ENCODE measurements at places on chromosomes 11 and 22.

- no peaks in the 10 kb centered on the region for H3K36me3 ChIP-seq
- H3K4me3 ChIP-seq: no peak overlapping the region
- no peaks in the 10 kb centered on the region for H3K4me1 ChIP-seq
- peaks cover 16% of the 10 kb centered on the region for H3K27me3 ChIP-seq
- DNase-seq: no peak
Observed at GRCh38 chr22:19710769-19711106, 3.6 kb upstream of the SEPTIN5 start.

DNA sequence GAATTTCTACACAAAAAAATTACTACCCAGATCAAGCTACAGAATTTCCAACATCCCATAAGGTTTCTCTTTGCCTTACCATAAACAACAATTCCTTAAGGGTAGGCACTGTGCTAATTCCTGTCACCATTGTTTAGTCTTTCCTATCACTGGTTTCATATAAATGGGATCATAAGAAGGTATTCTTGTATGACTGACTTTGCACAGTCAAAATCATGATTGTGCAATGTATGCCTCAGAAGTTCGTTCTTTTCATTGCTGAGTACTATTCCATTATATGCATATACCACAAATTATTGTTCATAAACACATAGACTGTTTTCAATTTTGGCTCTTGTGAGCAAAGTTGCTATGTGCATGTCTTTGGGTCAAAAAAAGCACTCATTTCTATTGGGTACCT lies 611.6 kb upstream of the CADM1 start:
- H3K36me3 ChIP-seq: no peaks in the 10 kb centered on the region
- H3K4me1 ChIP-seq: no peaks in the 10 kb centered on the region
- H3K27ac ChIP-seq: no peak overlapping the region

GRCh38 chr22:26970809-26971394 lies 313.5 kb downstream of the MIAT start:
- no peaks in the 10 kb centered on the region for H3K4me1 ChIP-seq
- no peaks in the 10 kb centered on the region for H3K27me3 ChIP-seq
- no peak for DNase-seq

DNA sequence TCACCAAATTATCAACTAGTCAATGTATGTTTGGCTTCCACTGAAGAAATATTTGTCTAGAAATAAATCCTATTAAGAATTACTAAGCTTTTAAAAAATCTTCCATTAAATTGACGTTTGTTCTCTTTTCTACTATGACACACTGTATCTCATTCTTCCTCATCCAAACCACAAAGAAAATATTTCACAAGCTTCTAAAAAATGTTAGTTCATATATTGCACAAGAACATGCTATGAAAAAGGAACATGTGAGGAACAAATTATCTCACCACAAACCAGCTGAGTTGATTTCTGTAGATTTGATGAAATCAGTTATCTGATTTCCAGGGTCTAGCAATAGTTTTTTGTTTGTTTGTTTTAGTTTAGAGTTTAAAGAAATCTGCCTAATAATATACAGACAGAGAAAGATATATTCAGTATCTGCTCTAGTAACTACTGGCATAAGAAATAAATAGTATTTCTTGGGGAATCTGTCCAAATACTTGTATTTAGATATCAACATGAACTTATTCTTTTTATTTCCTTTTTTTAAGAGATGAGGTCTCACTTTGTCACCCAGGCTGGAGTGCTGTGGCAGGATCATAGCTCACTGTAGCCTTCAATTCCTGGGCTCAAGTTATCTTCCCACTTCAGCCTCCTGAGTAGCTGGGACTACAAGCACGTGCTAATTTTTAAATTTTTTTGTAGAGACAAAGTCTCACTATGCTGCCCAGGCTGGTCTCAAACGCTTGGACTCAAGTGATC lies 161.7 kb downstream of the ATG16L2 start:
- peak; percentile 91 for DNase-seq
- peaks cover 11% of the 10 kb centered on the region for H3K4me1 ChIP-seq
- no peak overlapping the region for H3K4me3 ChIP-seq
- H3K27me3 ChIP-seq: no peaks in the 10 kb centered on the region
- H3K36me3 ChIP-seq: no peaks in the 10 kb centered on the region

GRCh38 chr11:6531267-6531752 lies 34.2 kb downstream of the DNHD1 start:
- H3K27me3 ChIP-seq: no peaks in the 10 kb centered on the region
- peak; percentile 16 for DNase-seq

- H3K4me1 ChIP-seq: no peaks in the 10 kb centered on the region
- H3K4me3 ChIP-seq: no peak overlapping the region
- DNase-seq: no peak
- no peaks in the 10 kb centered on the region for H3K36me3 ChIP-seq
Observed at GRCh38 chr11:30991802-30992512, 377.6 kb downstream of the DCDC1 start.

GRCh38 chr11:94147433-94147845 lies 18.8 kb downstream of the PANX1 start:
- no peak overlapping the region for H3K27ac ChIP-seq
- H3K36me3 ChIP-seq: no peaks in the 10 kb centered on the region
- no peaks in the 10 kb centered on the region for H3K27me3 ChIP-seq
- no peak overlapping the region for H3K4me3 ChIP-seq
- DNase-seq: no peak
- peaks cover 14% of the 10 kb centered on the region for H3K4me1 ChIP-seq

GRCh38 chr11:10441652-10442503 lies 13.2 kb upstream of the AMPD3 start:
- no peaks in the 10 kb centered on the region for H3K36me3 ChIP-seq
- no peaks in the 10 kb centered on the region for H3K27me3 ChIP-seq
- peak; percentile 45 for DNase-seq
- no peak overlapping the region for H3K4me3 ChIP-seq

DNA sequence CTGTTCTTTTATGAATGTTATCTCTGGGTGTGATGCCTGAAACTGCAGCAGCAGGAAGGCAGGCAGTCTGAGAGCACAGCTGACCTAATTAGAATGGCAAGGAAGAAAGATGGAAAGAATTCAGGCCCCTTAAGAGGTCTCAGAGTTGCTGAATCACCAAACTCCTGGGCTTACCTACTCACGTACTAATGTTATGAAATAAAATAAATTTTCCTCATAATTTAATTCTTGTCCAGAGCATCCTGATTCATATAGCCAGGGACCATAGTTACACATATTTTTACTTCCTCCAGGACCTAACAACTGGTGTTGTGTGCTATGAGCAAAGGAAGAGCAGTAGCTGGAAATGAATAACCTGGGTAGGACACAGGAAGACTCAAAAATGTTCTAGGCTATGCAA lies 41.9 kb downstream of the SNX19 start:
- DNase-seq: peak; percentile 58
- no peaks in the 10 kb centered on the region for H3K27me3 ChIP-seq
- H3K4me1 ChIP-seq: peaks cover 11% of the 10 kb centered on the region
- H3K4me3 ChIP-seq: no peak overlapping the region
- peak overlapping the region; percentile 50 for H3K27ac ChIP-seq

DNA sequence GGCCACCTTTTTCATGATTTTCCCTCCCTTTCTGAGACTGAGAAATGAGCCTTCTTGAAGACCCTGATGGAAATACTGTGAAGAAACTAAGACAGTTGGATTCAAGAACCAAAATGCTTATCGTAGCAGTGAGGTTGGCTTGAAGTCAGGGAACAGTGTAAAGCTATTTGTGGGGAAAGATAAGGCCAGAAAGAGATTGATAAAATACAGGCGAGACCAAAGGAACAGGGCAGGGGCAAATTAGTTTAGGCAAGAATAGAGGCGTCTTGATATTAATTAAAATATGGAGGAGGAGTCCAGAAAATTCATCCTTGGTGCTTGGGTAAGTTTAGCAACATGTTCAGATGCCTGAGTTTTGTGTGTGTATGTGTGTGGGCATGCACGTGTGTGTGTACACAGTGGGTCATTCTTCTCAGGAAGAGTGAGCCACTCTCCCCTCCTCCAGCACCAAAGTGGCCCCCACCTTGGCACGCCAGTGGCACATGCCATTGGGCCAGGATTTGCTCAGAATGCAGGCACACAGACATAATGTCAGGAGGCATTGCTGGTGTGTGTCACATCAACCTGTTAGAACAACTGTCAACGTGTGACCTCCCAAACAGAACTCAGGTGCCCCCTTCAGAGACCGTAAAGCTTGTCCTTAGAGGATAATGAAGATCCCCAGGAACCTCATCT lies 3.9 kb upstream of the EHF start:
- no peaks in the 10 kb centered on the region for H3K36me3 ChIP-seq
- DNase-seq: no peak

DNA sequence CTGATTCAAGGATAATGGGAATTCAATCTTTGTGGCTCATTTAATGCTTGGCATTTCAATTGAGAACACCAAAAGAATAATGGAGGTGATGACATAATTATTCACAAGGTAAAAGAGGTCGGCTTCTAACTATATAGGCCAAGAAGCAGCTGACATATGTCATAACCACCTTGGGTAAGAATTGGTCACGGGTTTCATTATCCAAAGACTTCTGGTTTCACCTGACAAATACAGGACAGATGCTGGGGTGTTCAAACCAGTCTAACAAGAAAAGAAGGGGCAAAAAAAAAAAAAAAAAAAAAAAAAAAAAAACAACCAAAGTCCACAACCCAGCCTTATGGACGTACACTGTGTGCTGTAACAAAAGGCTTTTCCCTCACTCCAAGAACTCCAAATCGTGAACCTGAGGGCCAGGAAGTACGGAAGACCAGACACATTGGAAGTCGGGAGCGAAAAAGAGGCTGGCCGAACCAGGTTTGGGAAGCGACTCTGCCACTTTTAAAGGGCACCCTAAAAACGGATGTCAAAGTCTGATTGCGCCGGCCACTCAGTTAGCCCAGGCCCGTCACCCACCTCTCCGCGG lies 385 bp downstream of the HARBI1 start:
- no peaks in the 10 kb centered on the region for H3K27me3 ChIP-seq
- H3K27ac ChIP-seq: peak overlapping the region; percentile 99
- H3K4me1 ChIP-seq: peaks cover 2% of the 10 kb centered on the region
- peak overlapping the region; percentile 100 for H3K4me3 ChIP-seq
- peaks cover 2% of the 10 kb centered on the region for H3K36me3 ChIP-seq

DNA sequence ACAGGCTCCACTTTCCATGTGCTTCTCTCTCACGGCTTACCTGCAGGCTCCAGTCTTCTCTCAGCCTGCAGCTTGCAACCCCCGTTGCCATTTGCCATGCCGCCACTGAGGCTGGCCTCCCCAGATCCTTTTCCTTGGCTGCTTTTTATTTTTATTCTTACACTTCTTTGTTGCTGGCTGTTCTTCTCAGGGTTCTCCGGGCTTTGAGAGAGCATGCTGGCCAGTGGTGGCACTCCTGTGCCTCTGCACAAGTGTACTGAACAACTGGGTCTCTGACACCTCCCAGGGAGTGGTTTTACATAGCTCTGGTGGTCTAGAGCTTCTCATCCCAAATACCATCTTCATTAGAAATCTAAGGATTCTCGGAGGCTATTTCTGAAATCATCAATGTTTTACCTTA lies 241.7 kb upstream of the MTNR1B start:
- H3K4me1 ChIP-seq: no peaks in the 10 kb centered on the region
- H3K4me3 ChIP-seq: no peak overlapping the region
- DNase-seq: no peak
- no peaks in the 10 kb centered on the region for H3K36me3 ChIP-seq
- no peaks in the 10 kb centered on the region for H3K27me3 ChIP-seq

DNA sequence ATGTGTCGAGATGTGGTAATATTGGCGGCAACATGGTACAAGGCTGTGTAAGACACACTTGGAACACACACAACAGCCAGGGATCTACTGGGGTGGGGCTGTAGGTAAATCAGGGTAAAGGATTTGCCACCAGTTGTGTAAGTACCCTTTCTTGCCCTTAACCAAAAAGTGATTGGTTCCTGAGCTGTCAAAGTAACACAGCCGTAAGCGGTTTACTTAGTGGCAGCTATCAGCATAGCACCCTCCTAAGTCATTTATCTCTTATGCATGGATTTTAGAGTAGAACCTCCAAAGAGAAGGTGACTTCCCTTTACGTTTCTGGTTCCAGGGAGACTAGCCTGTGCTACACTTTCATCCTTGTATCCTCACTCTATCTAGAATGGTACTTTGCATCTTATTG lies 57.2 kb downstream of the SPECC1L start:
- no peaks in the 10 kb centered on the region for H3K36me3 ChIP-seq
- H3K27me3 ChIP-seq: no peaks in the 10 kb centered on the region
- H3K4me1 ChIP-seq: peaks cover 11% of the 10 kb centered on the region
- H3K27ac ChIP-seq: no peak overlapping the region

DNA sequence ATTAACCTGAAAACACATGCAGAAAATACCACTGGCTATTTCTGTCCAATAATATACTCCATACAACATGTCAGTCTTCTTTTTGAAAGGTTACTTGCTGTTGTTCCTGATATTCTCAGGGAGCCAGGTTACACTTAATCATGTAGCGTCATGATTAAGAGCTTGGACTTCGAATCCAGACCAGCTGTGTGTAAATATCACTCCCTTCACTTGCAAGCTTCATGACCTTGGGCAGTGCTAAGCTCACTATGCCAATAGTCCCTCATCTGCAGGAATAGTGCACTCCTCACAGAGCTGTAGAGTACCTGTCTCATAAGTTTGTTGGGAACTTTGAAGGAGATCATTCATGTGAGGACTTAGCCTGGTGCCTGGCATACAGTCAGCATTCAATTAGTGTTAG lies 1.9 kb downstream of the HTR3B start:
- H3K27ac ChIP-seq: no peak overlapping the region
- H3K36me3 ChIP-seq: no peaks in the 10 kb centered on the region
- no peak for DNase-seq
- H3K4me1 ChIP-seq: no peaks in the 10 kb centered on the region

- no peaks in the 10 kb centered on the region for H3K4me1 ChIP-seq
- no peaks in the 10 kb centered on the region for H3K36me3 ChIP-seq
Observed at GRCh38 chr11:120198787-120199469, 11.9 kb upstream of the OAF start.

DNA sequence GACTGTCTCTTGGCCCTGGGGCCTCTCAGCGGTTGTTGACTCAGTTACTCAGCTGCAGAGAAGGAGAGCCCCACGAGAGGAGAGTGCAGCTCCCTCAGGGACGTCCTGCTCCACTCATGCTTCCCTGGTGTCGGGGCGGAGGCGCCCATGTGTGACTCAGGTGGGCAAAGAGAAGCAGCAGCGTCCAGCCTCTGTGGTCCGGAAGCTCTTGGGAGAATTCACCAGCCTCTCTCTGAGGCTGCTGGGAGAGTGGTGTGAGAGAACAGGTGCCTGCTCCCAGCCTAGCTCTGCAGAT lies 25.7 kb downstream of the GLB1L2 start:
- H3K4me3 ChIP-seq: no peak overlapping the region
- H3K4me1 ChIP-seq: no peaks in the 10 kb centered on the region
- H3K27me3 ChIP-seq: no peaks in the 10 kb centered on the region
- no peaks in the 10 kb centered on the region for H3K36me3 ChIP-seq
- no peak overlapping the region for H3K27ac ChIP-seq
- DNase-seq: no peak

GRCh38 chr11:36249246-36249645 lies 40.0 kb downstream of the COMMD9 start:
- no peak overlapping the region for H3K27ac ChIP-seq
- peak; percentile 87 for DNase-seq
- no peaks in the 10 kb centered on the region for H3K27me3 ChIP-seq
- no peaks in the 10 kb centered on the region for H3K36me3 ChIP-seq
